ENCODE measurements at places on chromosomes 2 and 18. TPM values are rescaled to one million over a fixed set of nuclear protein-coding genes. Genes with fewer than 3 reads are reported as not detected.

POTEI gene
- total RNA-seq, result not detected

AQP12A gene
- total RNA-seq, result not detected

IGFBP5 gene
- total RNA-seq, result 572 TPM

POTEC gene
- not detected for total RNA-seq

VSNL1 gene
- total RNA-seq, result 0.44 TPM

PLA2R1 gene
- 6.6 TPM for total RNA-seq

GALNT3 gene
- total RNA-seq, result 38.6 TPM

SESTD1 gene
- 93.5 TPM for total RNA-seq

REEP1 gene
- 4.3 TPM for total RNA-seq

CNPPD1 gene
- total RNA-seq, result 97.5 TPM

UNC80 gene
- total RNA-seq, result 0.06 TPM

AGPS gene
- total RNA-seq, result 45.7 TPM

MAP2 gene
- 11.4 TPM for total RNA-seq

AQP12B gene
- total RNA-seq, result not detected

SERPINB4 gene
- not detected for total RNA-seq

LRP1B gene
- total RNA-seq, result 1.2 TPM

ATOH8 gene
- 11.2 TPM for total RNA-seq

DNER gene
- total RNA-seq, result 16.5 TPM

C2orf66 gene
- not detected for total RNA-seq

SDC1 gene
- total RNA-seq, result 266 TPM

HOXD13 gene
- not detected for total RNA-seq

CLEC4F gene
- 0.72 TPM for total RNA-seq

CLIP4 gene
- total RNA-seq, result 18.1 TPM

CSRNP3 gene
- 6.4 TPM for total RNA-seq

EPB41L3 gene
- 44.6 TPM for total RNA-seq

ABHD1 gene
- 0.69 TPM for total RNA-seq

PRSS56 gene
- total RNA-seq, result not detected

HOXD3 gene
- total RNA-seq, result 29.3 TPM

DTNA gene
- 22.3 TPM for total RNA-seq

IL1B gene
- 2.9 TPM for total RNA-seq

PPP1R7 gene
- 64.6 TPM for total RNA-seq

DUSP2 gene
- total RNA-seq, result 11.8 TPM

ASB18 gene
- total RNA-seq, result not detected

CDH19 gene
- total RNA-seq, result 0.94 TPM

ZNF396 gene
- total RNA-seq, result 6.5 TPM

PSMA8 gene
- total RNA-seq, result not detected

SP140 gene
- total RNA-seq, result 7.3 TPM

LYPD6B gene
- 9.4 TPM for total RNA-seq

SLC30A3 gene
- 0.31 TPM for total RNA-seq
